NCI-H1105 treated with DMSO at 0.1 percent for 48 hours (cell line): ENCODE measurements at places on chromosomes 12 and 14.

DNA sequence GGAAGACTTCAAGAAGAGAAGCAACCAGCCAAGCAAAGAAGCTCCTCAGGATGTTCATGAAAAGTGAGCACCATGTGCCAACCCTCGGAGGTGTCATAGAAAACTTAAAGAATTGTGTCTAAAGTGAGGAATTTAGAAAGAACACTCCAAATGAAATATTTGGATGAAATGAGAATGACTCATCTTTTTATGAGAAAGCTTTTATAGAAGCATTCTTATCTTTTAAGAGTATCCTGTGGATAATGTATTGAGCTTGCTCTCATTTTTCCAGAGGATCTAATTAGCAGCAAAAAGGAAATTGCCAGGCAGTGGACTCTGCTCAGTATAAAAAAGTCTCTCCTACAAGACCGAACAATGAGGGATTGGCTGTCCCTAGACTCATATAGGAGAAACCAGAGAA, 454.9 kb downstream of the LRIG3 start:
- no peak for DNase-seq

DNA sequence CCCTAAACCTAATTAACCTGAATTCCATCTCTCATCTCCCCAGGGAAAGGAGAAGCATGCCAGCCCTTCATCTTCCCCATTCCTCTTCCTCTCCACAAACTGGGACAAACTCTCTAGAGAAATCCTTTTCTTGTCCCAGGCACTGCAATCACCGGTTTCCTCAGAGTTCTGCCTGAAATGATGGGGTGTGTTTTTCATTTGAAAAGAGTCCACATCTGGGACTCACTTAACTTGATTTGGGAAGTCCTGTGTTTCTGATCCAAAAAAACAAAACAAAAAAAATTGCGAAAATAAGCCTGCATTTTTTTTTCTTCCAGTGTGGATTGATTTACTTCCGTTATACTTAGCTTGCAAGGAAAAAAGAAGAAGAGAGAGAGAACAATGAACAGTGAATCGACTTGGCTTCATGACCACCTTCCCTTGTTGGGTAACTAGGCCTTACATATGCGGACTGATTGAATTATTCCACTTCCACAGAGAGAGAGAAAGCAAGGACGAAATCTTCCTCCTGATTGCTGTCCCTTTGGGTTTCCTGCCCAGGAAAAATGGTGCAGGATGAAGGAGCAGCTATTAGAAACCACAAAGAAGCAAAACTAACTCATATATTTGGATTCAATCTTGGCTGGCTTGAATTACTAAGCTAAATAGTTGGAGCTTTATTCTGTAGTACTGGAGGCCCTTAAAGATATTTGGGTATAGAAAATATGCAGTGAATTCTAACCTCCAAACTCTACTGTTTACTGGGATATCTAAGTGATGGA, 506.2 kb upstream of the TBX3 start:
- no peak for DNase-seq

DNA sequence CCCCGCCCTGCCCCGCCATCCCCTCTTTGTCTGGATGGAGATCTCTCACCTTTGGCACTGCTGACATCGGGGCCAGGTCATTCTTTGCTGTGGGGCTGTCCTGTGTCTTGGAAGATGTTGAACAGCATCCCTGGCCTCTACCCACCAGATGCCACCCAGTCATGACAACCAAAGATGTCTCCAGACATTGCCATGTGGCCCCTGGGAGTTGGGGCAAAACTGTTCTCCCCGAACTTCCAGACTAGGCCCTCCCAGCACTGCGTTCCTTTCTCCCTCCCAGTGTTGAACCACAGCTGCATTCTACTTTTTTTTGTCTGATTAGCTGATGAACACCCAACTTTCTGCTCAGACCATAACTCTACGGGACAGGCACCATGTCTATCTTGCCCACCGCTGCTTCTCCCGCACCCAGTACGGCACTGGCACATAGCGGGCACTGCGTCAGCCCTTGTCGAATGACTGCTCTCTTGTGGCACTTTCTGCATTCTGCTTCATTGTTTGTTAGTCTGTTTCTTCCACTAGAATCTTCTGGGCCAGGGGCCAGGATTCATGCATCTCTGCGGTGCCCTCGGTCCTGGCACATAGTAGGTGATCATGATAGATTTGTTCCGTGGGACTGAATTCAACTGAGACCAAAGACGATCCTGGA, 13.1 kb upstream of the MYL2 start:
- DNase-seq = no peak

DNA sequence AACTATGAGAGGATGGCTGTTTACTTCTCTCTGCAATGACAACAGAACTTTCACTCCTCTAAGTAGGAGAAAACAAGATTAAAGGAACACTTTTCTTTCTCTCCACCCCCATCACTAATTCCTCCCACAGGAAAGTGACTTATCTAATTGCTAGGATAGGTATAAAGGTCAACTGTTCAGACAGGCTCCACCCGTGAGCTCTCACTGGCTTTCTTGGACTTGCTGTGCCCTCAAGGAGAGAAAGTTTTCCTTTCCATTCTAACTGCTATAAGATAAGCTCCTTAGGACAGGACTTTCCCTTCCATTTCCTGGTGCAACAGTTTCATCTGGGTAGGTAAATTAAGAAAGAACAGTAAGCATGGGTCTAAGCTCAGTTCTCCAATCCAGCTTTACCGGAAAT, 4.8 kb downstream of the SLC41A2 start:
- DNase-seq = no peak
